ENCODE measurements at places on chromosomes 1 and 21.

- no peak for DNase-seq
These were observed 19.2 kb downstream of the PRXL2B start for GRCh38 chr1:2605509-2606395.

- DNase-seq = no peak
These were observed 2.1 kb downstream of the PADI1 start for GRCh38 chr1:17207046-17207445.

DNA sequence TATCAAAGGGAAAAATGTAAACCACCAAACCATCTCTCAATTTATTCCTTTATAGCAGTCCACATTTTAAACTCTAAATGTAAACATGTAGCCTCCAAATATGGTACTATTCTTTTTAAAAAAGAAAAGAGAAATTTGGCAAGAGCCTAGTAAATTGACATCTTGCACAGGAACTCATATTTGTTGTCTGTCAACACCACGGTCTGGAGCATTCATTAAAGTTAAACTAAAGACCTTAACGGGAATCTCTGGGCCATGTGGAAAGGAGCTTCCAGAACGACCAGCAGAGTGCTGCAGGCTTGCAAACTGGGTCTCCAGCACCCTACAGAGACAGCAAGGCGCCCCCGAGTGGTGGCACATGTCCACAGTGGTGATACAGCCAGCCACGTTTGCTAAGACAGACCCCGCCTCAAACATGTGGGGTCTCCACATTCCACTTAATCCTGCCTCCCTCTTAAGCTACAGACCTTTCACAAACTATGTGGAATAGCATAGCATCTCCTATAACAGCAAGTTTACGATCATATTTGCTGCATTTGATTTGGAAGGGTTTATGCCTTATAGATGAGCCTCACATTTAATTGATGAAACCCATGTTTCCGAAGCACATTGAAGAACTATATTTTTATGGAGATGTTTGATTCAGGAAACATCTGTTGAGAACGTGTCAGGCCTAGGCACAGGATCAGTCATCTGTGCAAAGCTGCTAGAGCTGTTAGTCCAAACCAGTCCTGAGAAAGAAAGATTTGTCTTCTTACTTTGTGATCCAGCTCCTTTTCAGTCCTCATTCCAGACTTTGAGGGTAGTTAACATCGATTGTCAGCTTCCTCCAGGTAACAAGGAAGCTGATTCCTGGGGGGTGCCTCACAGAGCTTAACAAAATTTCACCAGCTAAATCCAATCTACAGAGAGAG is 96.4 kb upstream of the BACE2 start:
- no peak for DNase-seq

GRCh38 chr1:17229379-17229778 is 19.5 kb upstream of the PADI3 start:
- no peak for DNase-seq

- DNase-seq = no peak
These were observed 101.1 kb downstream of the RAVER2 start for GRCh38 chr1:64845831-64846425.

- DNase-seq = peak; percentile 47
These were observed 618 bp downstream of the JAM2 start for GRCh38 chr21:25639551-25640201.

DNA sequence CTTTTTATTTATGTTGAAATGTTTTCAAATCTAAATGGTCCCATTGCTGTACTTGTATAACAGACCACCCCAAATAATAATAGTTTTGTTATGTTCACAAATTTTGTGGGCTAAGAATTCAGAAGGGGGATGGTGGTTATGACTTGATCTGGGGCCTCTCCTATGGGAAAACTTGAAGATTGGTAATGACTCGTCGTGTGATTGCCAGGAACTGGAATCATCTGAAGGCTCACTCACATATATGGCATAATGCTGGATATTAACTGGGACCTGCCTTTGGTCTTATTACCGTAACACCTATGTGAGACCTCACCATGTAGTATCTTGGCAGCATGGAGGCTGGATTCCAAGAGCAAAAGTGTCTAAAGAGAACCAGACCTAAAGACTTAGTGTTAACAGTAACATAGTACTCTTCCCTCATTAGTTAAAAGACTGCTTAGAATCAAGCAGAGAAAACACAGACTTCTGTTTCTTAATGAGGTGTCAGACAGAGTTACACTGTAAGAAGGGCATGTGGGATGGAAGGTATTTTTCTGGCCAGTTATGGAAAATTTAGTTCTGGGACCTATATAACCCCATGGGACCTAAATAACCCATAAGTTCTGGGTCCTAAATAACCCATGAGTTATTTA is 11.9 kb downstream of the LYPLAL1 start:
- DNase-seq = peak; percentile 34

DNA sequence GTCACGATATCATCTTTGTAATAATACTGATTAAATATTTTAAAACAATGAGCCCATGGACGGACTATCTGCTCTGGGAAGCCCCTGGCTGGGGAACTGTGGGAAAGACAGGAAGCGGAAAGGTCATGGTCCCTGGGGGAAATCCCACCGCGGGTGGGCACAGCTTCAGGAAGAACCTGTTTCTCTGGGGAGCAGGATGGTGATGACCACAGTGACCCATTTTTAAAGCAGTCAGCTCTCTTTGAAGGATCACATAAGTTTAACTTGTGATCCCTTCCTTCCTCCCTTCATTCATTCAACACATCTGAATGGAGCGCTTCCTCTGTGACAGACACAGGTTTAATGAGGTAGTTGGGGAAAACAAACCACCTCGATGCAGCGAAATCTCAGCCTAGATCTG is 73.0 kb downstream of the DHRS3 start:
- no peak for DNase-seq

GRCh38 chr1:12173631-12174121 is 6.9 kb downstream of the TNFRSF1B start:
- no peak for DNase-seq

GRCh38 chr21:31894457-31894856 is 21.6 kb downstream of the HUNK start:
- no peak for DNase-seq

DNA sequence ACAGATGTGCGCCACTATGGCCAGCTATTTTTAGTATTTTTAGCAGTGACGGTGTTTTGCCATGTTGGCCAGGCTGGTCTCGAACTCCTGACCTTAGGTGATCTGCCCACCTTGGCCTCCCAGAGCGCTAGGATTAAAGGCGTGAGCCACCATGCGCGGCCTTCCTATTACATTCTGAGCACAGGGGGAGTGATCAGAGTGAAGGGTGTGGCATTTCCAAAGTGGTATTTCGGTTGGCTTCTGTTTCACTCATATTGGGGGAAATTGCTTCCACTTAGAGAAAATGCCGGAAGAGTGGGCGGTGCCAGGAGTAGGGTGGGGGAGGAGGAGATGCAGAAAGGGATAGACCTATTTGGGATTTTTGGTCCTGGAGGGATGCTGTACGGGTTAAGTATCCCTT is 4.3 kb downstream of the PIK3CD start:
- DNase-seq = no peak

DNA sequence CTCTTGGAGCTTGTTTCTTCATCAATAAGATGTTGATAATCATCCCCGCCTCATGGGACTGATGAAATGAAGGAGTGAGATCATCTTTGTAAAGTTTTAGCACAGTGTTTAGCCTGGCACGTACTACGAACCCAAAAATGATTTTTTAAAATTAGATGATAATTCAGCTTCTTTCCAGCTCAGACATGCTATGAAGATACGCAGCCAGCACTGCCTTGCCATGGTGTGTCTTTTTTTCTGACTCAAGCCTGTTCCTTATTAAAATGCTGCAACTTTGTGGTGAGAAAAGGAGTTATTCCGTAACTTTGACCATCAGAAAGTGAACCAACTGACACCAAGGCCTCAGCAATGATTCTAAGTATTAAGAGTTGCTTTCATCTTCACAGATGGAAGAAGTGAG is 269.0 kb downstream of the LTN1 start:
- DNase-seq = no peak

GRCh38 chr1:163614361-163614760 is 292.6 kb downstream of the NUF2 start:
- DNase-seq = no peak

- DNase-seq = no peak
These were observed 13.9 kb downstream of the SSR2 start for GRCh38 chr1:156006666-156007376.

GRCh38 chr1:232675260-232675659 is 45.3 kb upstream of the SIPA1L2 start:
- DNase-seq = no peak

- peak; percentile 38 for DNase-seq
These were observed 25.3 kb upstream of the PEF1 start for GRCh38 chr1:31669786-31670592.

DNA sequence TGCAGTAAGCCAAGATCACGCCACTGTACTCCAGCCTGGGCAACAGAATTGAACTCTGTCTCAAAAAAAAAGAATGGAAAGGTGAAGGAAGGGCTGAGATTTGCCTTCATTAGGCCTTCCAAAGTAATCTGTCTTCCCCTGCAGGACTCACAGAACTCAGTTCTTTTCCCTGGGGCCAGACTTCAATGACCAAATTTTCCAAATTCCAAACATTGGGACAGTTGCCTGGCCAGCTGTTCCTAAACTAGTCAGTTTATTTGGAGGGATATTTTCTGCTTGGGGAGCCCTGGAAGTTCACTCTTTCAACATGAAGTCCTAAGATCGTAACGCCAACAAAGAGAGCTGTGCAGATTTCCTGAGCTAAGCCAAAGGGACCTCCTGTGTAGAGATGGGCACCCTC is 5.4 kb upstream of the DEDD start:
- no peak for DNase-seq

DNA sequence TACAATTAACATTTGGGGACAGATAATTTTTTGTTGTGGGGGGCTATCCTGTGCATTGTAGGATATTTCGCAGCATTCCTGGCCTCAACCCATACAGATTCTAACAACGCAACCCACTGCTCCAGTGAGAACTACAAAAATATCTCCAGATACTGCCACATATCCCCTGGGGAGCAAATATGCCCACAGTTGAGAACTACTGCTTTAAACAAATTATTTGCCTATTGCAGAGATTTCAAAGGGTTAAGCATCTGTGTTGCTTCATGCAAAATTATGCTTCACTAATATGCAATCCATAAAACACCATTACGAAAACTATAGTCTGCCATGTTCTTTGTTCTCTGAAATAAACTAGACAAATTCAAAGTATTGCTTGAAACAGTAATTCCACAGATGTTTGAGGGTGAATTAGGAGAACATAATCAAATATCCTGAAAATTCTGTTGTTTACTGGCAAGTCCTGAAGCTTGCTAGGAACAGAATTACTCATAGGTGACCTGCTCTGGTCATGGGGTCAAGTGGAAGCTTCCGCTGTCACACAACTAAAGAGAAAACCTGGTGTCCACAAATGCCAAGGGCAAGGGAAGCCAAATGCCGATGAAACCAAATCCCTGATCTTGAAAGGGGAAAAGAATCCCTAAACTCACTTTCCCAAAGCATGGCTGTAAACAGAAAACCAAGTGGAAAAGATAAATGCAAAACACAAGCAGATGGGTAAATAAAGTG is 149.4 kb downstream of the RERE start:
- DNase-seq = no peak

DNA sequence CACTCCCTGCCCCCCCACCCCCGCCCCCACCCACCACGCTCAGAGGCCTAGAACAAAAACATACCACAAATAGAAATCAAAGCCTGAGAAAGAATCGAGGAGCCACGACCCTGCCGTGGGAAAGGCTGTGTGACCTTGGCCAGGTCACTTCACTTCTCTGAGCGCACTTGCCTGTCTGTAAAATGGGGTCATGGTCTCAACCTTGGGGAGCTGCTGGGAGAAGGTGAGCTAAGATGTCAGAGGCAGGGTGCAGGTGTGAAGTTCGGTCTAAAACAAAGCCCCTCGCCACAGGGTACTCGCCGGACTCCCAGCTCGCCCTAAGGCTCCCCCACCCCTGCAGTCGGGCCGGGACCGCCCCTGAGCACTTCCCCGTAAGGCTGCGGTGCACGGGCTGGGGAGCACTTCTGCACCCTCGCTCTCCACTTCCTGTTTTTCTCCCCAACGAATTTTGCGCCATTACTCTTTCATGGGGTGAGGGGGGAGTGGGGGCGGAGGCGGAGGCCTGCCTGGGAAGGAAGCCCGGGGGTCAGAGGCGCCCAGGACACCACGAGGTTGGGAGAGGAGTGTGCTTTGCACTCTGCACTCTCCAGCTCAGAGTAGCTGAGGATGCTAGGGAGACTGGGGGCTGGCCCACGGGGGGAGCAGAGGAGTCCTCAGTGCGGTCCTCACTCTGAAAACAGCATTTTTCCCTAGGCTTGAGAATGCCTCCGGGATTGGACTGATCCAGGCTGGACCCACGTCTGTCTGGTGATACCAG is 21.9 kb upstream of the PIK3CD start:
- DNase-seq = no peak

DNA sequence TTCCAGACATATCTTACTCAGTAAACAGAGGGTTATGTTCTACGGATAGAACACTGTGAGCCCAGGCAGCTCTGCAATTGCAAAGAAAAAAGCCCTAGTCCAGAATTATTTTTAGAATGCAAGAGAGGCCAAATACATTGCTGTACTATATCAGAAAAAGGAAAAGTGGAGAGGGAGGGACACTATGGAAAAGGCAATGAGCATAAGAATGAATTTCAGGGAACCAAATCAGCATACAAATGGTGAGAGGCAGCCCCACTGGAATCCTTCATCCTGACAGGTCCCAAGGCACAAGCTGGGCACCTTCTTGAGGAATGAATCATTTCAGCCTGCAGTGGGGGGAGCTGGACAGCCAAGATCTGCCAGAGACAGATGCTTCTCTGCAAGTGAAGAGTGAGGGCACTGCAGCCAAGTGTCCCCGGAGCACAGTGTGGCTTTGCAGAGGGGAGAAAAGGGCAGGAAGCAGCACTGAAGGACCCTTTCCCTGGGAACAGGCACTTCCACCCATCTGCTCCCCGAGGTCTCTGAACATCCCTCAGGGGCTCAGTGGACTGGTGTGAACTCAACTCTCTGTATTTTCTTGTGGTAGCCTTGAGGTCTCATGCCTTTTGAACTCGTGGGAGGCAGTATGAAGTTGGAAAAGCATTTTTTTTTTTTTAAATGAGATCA is 115.6 kb downstream of the XCL2 start:
- DNase-seq = peak; percentile 48

- no peak for DNase-seq
These were observed 83.4 kb upstream of the ARHGEF16 start for GRCh38 chr1:3370856-3371703.

DNA sequence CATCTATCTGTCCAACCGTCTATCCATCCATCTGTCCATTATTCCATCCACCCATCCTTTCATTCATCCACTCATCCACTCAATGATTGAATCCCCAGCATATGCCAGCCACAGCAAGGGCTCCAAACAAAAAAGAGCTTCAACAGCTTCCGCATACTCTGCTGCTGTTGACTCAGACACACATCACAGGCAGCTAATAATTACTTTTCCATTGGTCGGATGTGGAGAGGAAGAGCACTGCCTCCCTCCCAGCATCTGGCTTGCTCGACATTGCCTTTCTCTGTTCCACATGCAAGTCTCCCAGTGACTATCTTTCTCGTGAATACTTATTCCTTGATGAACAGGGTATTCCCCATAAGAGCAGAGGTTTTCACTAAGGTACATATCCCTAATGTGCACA is 176.5 kb downstream of the HIVEP3 start:
- peak; percentile 88 for DNase-seq

GRCh38 chr1:193451001-193451400 is 264.6 kb upstream of the B3GALT2 start:
- DNase-seq = no peak
